Activated CD8-positive, alpha-beta memory T cell treated with anti-CD3 and anti-CD28 coated beads, Interleukin-2, amount 10 ng/mL, durations not matched to agents 7 days and 5 days (primary cell): ENCODE measurements at places on chromosomes 3 and 15. TPM values are rescaled to one million over a fixed set of nuclear protein-coding genes. Genes with fewer than 3 reads are reported as not detected.

DNA sequence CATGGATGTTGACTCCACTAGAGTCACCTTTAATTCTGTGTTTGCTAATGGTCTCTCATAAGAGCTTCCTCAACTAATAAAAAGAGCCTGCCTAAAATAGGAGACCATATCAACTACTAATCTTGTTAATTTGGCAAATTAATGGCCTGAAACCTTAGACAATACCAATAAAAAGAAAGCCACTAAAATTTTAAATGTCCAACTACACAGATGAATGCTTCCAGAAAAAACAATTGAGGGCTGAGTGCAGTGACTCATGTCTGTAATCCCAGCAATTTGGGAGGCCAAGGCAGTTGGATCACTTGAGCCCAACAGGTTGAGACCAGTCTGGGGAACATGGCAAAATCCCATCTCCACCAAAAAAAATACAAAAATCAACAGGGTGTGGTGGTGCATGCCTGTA lies 230.9 kb downstream of the NSUN3 start:
- no peak for DNase-seq

CHRNA7 gene
- total RNA-seq, result not detected

GRCh38 chr3:14141602-14142341 lies 16.9 kb downstream of the TMEM43 start:
- H3K36me3 ChIP-seq, result peaks cover 7% of the 10 kb centered on the region
- H3K27ac ChIP-seq, result peak overlapping the region; percentile 85
- no peak for DNase-seq
- no peaks in the 10 kb centered on the region for H3K27me3 ChIP-seq
- H3K4me3 ChIP-seq, result no peak overlapping the region

MYL3 gene
- total RNA-seq, result not detected

DNA sequence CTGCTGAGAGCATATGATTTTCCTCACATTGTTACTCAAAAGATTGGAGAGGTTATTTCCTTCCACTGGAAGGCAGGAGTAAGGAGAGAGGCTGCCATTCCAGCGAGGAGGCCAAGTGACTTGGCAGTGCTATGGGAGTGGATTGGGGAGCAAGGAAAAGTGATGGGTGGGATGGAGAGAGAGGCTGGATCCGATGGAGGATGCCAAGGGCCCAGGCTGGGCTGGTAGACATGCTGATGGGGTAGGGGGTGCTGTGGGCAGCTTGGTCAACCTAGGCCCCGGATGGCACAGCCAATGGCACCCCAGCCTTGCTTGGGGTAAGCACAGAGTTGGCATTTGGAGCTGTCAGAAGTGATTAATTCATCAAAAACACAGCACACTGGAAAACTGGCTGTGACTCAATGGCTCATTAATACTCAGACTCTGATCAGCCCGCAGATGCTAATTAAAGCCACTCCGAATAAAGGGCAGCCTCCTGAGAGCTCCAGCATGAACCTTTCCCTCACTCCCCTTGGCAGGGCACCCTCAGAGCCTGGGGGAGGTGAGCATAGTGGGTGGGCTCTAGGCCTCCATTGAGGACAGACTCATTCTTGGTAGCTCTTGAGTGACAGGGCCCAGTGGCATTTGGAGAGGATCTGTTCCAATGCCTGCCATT lies 22.1 kb upstream of the SLC6A1 start:
- no peak for DNase-seq
- no peaks in the 10 kb centered on the region for H3K36me3 ChIP-seq
- no peak overlapping the region for H3K4me3 ChIP-seq
- no peak overlapping the region for H3K27ac ChIP-seq
- H3K27me3 ChIP-seq, result peaks cover 3% of the 10 kb centered on the region
- H3K4me1 ChIP-seq, result no peaks in the 10 kb centered on the region

- H3K4me3 ChIP-seq, result no peak overlapping the region
- peaks cover 3% of the 10 kb centered on the region for H3K27me3 ChIP-seq
- no peak for DNase-seq
- peaks cover 3% of the 10 kb centered on the region for H3K36me3 ChIP-seq
- H3K4me1 ChIP-seq, result no peaks in the 10 kb centered on the region
Measured at GRCh38 chr3:100789579-100789978, 80.3 kb downstream of the TFG start.

DNA sequence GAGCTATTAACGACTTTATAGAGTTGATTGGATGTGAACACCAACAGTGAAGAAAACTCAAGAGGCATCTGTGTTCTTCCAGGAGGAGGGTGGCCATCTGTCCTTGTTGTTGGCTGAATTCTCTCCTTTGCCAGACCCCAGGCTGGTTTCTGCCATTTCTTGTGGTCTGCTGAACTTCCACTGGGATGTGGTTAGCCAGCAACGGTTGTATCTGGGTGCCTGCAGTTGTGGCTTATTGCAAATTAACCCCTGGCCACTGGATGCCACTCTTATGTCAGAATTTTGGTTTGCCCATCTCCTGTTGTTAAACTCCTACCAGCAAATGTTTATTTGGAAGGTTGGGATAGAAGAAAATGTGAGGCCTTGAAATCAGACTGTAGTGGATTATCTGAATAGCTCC lies 163.6 kb upstream of the TBC1D5 start:
- H3K4me1 ChIP-seq, result peaks cover 8% of the 10 kb centered on the region
- DNase-seq, result no peak
- H3K4me3 ChIP-seq, result no peak overlapping the region
- no peak overlapping the region for H3K27ac ChIP-seq
- no peaks in the 10 kb centered on the region for H3K36me3 ChIP-seq
- peaks cover 10% of the 10 kb centered on the region for H3K27me3 ChIP-seq

DNA sequence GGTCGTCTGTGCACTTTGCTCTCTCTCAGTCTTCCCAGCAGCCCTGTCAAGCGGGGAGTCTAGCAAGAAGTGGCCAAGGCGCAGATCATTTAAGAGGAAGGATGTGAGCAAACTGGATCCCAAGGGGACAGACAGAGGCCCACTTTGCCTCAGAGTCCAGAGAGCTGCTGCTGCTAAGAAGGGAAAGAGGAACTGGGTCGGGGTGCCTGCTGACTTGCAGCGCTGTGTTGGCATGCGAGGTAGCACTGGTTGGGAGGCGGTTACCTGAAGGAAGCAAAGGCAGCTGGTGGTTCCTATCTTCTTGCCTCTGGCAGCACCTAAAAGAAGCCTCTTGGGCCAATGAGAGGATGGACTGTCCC lies 28.1 kb downstream of the SMAD3 start:
- no peak for DNase-seq
- no peaks in the 10 kb centered on the region for H3K27me3 ChIP-seq
- peaks cover 98% of the 10 kb centered on the region for H3K4me1 ChIP-seq
- no peak overlapping the region for H3K4me3 ChIP-seq
- peak overlapping the region; percentile 14 for H3K27ac ChIP-seq

ERICH6 gene
- total RNA-seq, result not detected

- DNase-seq, result no peak
- H3K27me3 ChIP-seq, result no peaks in the 10 kb centered on the region
- H3K4me1 ChIP-seq, result peaks cover 23% of the 10 kb centered on the region
- no peak overlapping the region for H3K27ac ChIP-seq
- no peak overlapping the region for H3K4me3 ChIP-seq
Measured at GRCh38 chr15:92159906-92160841, 233.5 kb upstream of the ST8SIA2 start.

DNA sequence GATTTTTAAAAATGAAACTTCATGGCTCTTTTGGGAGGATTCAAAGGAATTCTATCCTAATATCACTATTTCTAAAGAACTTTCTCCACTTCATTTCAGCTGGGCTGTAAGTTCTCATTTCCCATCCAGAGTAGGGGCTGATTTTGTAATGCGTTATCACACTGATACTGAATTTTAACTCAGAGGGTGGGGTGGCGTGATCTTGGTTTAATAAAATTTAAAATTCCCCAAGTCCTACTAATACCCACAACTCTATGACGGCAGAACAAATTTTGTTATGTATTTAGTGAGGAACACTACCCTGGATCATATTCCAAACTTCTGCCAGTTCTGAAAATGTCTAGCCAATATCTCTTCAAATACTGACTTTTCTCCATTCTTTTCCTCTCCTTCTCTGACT lies 92.7 kb downstream of the ASB7 start:
- H3K27me3 ChIP-seq, result peaks cover 38% of the 10 kb centered on the region
- no peaks in the 10 kb centered on the region for H3K36me3 ChIP-seq
- no peak overlapping the region for H3K4me3 ChIP-seq
- no peak overlapping the region for H3K27ac ChIP-seq
- DNase-seq, result no peak

DNA sequence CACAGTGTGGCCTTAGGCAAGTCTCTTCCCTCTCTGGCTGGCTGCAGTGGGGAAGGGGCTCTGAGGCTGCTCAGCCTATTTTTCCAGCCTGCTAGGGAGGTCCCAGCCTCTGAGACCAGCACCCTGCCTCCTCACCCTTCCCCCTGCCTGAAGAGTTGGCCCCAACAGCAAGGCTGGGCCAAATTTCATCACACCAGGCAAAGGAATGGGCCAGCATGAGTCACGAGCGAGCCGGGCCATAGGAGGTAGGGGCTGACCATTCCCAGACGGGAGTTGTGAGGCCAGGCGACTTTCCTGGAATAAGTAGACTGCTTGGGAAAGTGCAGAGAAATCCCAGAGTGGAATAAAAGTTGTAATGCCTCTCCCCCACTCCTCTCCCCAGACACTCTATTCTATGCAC lies 5.7 kb upstream of the FBLN2 start:
- H3K36me3 ChIP-seq, result peaks cover 4% of the 10 kb centered on the region
- peaks cover 48% of the 10 kb centered on the region for H3K27me3 ChIP-seq
- peaks cover 31% of the 10 kb centered on the region for H3K4me1 ChIP-seq
- DNase-seq, result no peak

- H3K27me3 ChIP-seq, result peaks cover 7% of the 10 kb centered on the region
- no peak overlapping the region for H3K27ac ChIP-seq
Measured at GRCh38 chr15:99390667-99391066, 139.4 kb downstream of the LRRC28 start.

DNA sequence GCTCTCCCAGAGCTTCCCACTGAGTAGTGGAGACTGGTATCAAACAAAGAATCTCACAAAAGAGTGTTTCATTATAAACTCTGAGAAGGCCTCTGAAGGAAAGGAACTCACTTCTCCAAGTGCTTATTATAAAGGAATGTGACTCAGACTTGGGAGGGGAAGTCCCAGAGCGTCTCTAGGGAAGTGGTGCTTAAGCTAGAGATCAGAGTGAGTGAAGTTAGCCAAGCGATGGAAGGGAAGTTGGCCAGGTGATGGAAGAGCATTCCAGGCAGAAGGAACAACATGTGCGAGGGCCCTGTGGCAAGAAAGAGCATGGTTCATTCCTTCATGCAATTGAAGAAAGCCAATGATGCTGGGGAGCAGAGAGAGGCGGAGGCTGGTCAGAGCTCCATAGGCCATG lies 2.3 kb downstream of the XYLB start:
- no peak for DNase-seq
- peaks cover 15% of the 10 kb centered on the region for H3K4me1 ChIP-seq
- peaks cover 6% of the 10 kb centered on the region for H3K27me3 ChIP-seq
- H3K36me3 ChIP-seq, result peaks cover 16% of the 10 kb centered on the region
- H3K4me3 ChIP-seq, result no peak overlapping the region

- peaks cover 19% of the 10 kb centered on the region for H3K36me3 ChIP-seq
- peak; percentile 93 for DNase-seq
- peak within 1 kb of the TSS; percentile 92 for H3K27ac ChIP-seq
- no peaks in the 10 kb centered on the region for H3K27me3 ChIP-seq
- H3K4me1 ChIP-seq, result peaks cover 20% of the 10 kb centered on the region
Measured at GRCh38 chr3:185498503-185499396, at the start of gene TMEM41A. TSS of gene TMEM41A (minus strand) at chr3:185499035. CDS start at chr3:185498961, 74 bp downstream.

DNA sequence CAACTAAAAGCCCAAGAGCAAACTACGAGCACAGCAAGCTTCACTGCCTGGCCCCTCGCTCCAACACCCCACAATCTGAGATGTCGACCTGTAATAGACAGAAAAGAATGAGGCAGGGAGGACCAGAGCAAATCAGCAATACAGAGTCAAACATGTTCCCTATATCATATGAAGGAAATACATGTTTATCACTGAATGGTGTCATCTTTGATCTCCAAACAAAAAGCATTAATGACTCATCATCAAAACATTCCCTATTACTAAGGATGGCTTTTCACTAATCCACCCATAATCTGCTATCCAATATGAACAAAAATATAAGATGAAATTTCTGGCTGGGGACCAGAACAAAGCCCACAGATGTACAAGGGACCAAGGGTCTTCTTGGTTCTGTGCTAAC lies 34.7 kb downstream of the MYO5A start:
- H3K36me3 ChIP-seq, result peaks cover under 1% of the 10 kb centered on the region
- no peak overlapping the region for H3K4me3 ChIP-seq

DNA sequence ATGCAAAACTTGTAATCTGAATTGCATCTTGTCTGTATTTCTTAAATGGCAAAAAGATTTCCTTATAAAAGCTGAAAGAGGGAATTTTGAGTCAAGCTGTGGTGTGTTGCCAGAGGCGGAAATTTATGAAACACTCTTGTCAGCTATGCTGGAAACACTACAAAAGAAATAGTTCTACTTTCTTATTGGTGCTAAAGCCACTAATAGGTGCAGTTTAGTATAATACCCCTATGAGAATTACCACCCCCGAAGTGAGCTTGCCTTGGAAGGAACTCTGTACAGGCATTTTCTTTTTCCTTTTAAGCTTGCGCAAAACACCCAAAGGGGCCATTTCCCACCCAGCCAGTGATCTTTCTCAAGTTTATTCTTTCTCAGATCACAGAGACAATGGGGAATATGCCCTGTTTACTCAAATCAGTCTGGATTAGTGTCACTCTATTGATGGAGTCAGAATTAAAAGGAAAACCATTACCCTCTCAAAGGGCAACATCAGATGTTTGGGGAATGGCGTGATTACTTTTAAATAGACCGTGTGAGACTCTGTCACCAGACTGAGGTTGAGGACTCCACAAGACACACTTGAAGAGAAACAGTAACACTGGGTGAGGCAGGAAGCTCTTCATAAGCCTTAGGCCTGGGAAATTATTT lies 166.0 kb downstream of the TP63 start:
- no peak for DNase-seq
- H3K4me3 ChIP-seq, result no peak overlapping the region
- H3K36me3 ChIP-seq, result no peaks in the 10 kb centered on the region

- H3K4me1 ChIP-seq, result peaks cover 14% of the 10 kb centered on the region
- H3K27me3 ChIP-seq, result peaks cover 73% of the 10 kb centered on the region
- no peaks in the 10 kb centered on the region for H3K36me3 ChIP-seq
- peak overlapping the region; percentile 68 for H3K4me3 ChIP-seq
- DNase-seq, result peak; percentile 80
Measured at GRCh38 chr15:93087825-93088199, 1.2 kb downstream of the RGMA start.

- peaks cover 26% of the 10 kb centered on the region for H3K27me3 ChIP-seq
- no peak overlapping the region for H3K4me3 ChIP-seq
- H3K4me1 ChIP-seq, result no peaks in the 10 kb centered on the region
- no peaks in the 10 kb centered on the region for H3K36me3 ChIP-seq
- H3K27ac ChIP-seq, result no peak overlapping the region
Measured at GRCh38 chr3:53464424-53464823, 30.0 kb upstream of the CACNA1D start.

GRCh38 chr3:44509393-44509921 lies 32.0 kb upstream of the ZNF445 start:
- H3K4me3 ChIP-seq, result peak overlapping the region; percentile 81
- peaks cover 23% of the 10 kb centered on the region for H3K4me1 ChIP-seq
- H3K27ac ChIP-seq, result peak overlapping the region; percentile 89
- H3K36me3 ChIP-seq, result peaks cover 25% of the 10 kb centered on the region
- no peak for DNase-seq

GRCh38 chr3:14490255-14490654 lies 49.9 kb downstream of the GRIP2 start:
- H3K36me3 ChIP-seq, result peaks cover 10% of the 10 kb centered on the region
- no peak for DNase-seq
